ENCODE measurements at places on chromosomes 13 and 19.

DNA sequence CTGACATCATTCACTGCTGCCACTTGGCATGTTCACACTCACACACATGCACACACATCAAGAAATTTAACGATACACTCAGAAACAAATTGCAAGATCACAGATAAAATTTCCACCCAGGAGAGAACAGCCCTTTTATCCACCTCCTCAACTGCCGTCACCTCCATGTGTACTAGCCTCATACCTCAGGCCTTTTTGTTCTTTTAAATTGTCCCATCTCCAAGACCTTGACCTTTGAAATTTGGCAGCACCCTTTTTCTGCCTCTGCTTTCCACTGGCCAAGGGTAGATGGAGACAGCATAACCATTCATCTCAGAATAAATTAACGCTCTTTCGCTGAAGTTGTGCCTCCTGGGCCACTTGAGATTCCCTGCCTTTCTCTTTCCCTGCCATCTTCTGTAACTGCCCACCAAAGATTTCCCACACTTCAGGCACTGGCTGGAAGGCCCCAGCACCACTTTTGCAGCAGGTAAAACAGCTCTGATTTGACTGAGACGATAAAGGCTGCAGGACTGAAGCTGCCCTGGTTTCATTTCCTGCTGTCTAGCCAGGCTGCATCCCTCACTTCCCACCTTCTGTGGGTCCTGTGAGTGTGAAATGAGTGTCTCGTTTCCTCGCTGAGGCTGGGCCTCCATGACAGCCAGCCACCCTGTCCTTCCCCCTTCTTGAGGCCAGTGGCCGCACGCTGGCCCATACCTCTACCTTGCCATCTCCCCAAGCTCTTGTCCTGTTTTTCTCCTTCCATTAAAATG lies 39.3 kb downstream of the MBNL2 start:
- DNase-seq = no peak

DNA sequence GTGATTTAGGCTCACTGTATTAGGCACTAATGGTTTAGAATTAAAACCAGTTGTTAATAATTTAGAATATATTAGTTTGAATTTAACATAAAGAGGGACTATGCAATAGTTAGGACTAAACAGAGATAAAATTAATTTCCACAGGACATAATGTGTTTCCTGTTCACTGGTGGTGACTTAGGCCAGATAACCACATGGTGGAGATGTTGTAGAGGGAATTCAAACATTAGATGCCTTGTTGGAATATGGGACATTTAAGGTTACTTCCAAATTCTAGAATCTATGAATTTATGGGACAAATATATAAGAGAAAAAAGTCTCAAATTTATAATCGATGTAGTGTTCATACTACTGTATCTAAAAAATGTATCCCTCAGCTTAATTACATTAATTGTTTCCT lies 615.5 kb upstream of the KLHL1 start:
- DNase-seq = no peak

DNA sequence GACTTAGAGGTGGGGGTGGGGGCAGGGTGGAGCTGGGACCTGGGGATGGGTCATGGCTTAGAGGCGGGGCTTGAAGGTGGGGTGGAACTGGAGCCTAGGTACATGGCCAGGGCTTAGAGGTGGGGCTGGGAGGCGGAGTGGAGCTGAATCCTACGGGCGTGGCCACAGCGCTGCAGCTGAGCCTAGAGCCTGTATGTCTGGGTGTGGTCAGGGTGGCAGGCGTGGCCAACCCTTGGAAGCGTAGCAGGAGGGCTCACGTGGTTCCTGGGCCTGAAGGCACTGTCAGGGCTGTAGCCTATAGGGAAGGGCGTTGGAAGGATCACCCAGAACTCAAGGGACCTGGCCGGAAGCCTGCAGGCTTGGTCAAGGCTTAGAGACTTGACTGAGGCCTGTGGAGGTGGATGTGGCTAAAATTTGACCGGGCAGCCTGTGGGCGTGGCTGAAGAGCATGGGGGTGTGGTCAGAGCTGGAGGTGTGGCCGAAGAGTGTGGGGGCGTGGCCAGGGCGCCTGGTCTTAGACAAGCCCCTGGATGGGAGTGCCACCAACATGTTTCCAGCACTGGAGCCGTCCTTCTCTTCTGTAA lies 24.3 kb downstream of the COLGALT1 start:
- peak; percentile 25 for DNase-seq

DNA sequence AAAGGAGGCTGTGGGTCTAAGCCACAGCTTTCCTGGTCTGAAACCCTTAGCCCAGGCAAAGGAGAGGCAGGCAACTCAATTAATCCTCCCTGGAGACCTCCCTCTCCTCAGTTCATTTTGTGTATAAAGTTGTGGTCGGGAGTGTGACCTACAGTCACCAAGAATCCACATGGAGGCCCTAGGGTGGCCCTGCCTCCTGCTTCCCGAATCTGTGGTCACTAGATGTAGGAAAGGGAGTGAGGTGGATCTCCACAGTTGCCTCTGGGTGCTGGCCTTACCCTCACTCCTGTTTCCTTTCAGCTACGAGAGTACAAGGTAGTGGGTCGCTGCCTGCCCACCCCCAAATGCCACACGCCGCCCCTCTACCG lies 1.3 kb downstream of the RPL18A start:
- DNase-seq = no peak

- DNase-seq = no peak
These were observed 121.8 kb upstream of the VSTM2B start for GRCh38 chr19:29404015-29404414.

- no peak for DNase-seq
These were observed 27.3 kb downstream of the PTPRS start for GRCh38 chr19:5313307-5313706.

DNA sequence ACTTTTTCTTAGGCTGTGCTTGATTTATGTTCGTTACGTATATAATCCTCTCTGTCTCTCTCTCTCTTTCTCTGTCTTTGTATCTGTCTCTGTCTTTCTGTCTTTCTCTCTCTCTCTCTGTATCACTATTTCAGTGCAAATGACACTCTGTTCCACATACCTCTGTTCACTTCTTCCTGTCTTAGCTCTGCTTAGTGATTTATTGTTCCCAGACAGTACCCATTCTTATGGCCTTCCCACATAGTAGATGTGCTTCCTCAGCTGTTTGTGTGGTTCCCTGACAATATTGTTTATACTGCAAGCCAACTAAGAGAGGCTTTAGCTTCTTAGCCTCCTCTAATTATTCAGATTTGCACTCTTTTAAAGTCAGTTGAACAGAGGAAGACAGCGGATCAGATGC lies 1244.2 kb downstream of the DIAPH3 start:
- no peak for DNase-seq

DNA sequence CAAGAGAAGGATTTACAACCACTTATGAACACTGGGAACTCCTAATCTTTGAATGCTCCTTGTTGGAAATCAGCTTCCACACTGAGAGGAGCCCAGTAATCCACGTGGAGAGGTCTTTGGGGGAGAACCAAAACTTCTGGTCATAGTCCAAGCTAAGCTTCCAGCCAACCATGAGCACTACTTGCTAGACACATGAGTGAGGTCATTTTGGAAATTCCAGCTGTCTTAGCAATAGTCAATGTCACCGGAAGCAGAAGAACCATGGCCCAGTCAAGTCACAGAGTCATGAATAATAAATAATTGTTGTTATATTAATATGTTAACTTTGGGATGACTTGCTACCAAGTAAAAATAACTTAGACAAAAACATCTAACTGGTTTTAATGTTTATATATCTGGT lies 324.9 kb upstream of the SGCG start:
- no peak for DNase-seq
